ENCODE measurements at places on chromosomes 3 and 15.

DNA sequence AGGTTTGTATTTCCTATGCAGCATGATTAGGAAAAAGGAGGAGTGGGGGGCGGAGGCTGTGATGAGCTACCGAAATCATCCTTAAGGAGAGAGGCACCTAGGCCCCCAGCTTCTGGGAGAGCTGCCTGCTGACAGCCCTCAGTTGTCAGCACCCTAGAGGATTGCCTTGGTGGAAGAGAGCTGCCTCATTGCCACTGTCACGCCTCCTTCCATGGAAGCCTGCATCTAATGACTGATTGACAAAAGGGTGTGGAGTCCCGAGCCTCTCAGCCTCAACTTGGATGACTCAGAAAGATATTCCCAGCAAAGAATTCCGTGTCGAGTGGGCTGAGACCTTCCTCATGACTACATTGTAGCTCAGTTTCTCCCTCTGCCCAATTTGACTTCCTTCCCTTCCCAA lies 320.4 kb upstream of the PROK2 start:
- no peak for DNase-seq

GRCh38 chr15:99634576-99634975 lies 68.8 kb downstream of the MEF2A start:
- no peak for DNase-seq

- no peak for DNase-seq
These were observed 12.2 kb upstream of the CHSY1 start for GRCh38 chr15:101264011-101264410.

GRCh38 chr3:184919651-184920050 lies 107.7 kb downstream of the VPS8 start:
- DNase-seq: no peak

- DNase-seq: no peak
These were observed 13.9 kb downstream of the COPG1 start for GRCh38 chr3:129263161-129263910.

DNA sequence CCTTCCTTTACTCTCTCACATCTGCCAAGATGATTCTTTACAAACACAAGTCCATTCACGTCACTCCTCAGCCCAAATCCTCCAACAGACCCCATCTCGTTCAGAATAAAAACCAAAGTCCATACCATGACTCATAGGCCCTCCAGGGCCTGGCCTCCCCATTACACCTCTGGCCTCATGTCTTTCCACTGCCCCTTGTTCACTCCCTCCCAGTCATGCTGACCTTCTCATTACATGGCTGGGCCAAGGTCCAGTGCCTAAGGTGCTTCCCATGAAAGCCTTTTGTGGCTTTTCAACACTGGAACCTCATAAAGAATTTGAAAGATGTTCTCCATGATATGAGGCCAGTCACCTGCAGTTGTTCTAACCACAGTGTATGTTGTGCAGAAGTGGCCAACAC lies 44.5 kb downstream of the NEK10 start:
- DNase-seq: no peak

DNA sequence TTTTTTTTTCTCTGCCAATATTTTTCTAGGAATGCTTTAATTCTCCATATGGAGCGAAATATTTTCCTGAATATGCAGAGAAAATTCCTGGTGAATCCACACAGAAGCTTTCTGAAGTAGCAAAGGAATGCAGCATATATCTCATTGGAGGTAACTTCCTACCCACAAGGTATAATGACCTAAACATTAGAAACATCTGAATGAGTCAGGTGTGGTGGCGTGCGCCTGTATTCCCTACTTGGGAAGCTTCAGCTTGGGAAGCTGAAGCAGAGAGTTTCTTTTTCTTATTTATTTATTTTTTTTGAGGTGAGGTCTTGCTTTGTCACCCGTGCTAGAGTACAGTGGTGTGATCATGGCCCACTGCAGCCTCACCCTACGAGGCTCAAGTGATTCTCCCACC lies 5.2 kb downstream of the NIT2 start:
- DNase-seq: no peak

GRCh38 chr3:83890763-83891135 lies 1068.0 kb upstream of the CADM2 start:
- DNase-seq: no peak

DNA sequence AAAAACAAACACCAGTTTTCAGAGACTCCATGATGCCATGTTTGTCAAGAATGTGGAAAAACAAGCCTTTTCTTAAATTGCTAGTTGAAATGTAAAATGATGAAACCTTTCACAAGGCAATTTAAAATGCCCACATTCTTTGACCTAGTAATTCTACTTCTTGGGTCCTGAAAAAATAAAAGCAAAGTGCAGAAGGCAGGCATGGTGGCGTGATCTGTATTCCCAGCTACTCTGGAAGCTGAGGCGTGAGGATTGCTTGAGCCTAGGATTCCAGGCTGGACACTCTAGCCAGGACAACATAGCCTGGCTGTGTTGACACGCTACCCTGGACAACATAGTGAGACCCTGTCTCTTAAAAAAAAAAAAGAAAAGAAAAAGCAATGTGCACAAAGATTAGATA lies 4.3 kb upstream of the MORF4L1 start:
- DNase-seq: no peak

GRCh38 chr15:27201425-27201824 lies 230.4 kb downstream of the GABRG3 start:
- DNase-seq: no peak

DNA sequence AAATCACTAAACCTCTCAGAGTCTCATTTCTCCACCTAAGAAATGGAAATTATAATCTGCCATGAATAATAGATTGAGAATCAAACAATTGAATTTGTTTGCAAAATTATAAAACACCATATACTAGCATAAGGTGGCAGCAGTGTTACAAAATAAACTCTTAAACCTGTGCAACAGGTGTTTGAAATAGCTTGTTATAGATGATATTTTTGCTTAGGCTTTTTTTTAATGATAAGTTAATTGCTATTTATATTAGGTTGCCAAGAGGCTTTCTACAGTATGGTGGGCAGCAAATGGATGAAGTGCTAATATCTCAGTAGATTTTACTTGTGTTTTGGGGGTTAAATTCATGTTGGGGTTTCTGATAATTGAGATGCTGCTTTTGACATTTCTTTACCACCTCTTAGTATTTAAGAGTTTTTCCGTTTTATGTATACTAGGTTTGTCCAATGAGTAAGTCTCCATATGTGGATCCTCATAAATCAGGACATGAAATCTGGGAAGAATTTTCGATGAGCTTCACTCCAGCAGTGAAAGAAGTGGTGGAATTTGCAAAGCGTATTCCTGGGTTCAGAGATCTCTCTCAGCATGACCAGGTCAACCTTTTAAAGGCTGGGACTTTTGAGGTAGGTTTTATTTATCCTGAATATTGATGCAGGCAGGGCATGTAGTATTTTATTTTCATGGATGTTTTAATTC lies 19.6 kb downstream of the NR1D2 start:
- no peak for DNase-seq

All from GM12891 (cell line).